ENCODE measurements at places on chromosomes 6 and 20.

GRCh38 chr6:102853249-102853955 is 1459.9 kb downstream of the GRIK2 start:
- no peak for DNase-seq

GRCh38 chr20:31989030-31989645 is 21.1 kb upstream of the CCM2L start:
- no peak for DNase-seq

DNA sequence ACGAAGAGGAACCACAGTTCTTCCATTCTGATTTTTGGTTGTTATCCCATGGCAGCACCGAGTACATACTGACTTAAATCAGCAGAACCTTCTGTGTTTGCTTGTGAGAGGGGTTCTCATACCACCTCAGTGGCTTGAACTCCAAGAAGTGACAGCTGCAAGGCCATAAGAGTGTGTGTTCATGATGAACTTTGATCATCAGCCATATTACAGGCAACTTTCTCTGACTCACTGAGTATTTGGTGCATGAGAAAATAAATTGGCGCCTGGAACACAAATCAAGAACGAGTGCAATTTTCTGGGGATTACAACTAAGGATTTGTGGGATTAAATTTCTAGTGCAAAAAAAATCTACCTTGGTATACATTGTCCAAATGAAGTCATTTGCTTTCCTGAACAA is 68.9 kb downstream of the CYP39A1 start:
- DNase-seq, result no peak

DNA sequence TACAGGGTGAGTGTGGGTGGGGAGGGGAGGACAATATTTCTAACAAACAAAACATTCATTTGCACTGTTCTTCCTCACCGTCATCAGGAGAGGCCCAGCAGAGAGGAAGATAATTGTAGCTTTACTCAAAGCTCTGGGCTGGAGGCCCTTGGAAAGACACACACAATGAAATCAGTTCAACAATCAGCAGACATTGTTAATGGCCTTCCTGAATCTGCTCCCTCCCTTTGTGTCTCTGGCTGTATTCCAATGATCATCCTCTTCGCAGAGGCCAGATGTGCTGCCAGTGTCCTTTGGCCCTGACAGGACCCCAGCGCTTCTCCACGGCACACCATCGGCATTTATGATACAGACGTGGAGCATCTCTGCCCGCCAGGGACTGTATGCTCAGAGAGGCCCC is 44.6 kb upstream of the LRFN2 start:
- no peak for DNase-seq

DNA sequence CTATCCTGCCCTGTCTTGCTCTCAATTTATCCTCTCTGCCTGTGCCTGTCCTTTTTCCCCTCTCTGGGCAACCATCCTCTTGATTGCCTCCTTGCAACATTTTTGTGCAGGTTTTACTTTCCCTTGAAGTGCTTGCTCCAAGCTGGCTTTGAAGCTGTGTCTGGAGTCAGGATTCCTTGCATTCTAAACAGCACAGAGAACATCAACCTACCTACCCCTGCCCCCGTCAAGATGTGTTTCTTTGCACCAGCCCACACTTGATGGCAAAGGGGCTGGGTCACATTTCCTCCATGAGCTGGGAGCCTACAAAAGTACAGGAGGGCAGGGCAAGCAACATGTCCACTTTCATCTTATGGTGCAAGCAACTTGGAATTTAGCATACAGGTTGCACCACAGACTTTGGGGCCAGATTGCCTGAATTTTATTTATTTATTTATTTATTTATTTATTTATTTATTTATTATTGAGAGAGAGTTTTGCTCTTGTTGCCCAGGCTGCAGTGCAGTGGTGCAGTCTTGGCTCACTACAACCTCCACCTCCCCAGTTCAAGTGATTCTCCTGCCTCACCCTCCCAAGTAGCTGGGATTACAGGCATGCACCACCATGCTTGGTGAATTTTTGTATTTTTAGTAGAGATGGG is 206.3 kb downstream of the COL19A1 start:
- no peak for DNase-seq

DNA sequence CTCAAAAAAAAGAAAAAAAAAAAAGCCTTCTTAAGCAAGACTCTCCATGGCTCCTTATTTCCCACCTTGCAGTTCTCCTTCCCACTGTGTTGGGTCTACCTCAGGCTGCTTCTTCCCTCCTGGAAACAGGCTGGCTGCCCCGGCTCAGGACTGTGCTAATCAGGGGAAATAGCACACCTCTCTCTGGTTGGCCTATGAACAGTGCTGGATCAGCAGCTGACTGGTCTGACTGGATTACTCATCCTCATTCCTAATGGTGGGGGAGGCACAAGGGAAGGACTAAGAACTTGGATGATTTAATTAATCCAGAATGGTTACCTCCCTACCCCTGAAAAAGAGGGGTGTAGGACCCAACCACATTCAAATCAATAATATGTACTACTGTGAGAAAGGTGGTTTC is 3.9 kb upstream of the SRSF3 start:
- no peak for DNase-seq

Measured in erythroblast (primary cell).